ENCODE measurements at places on chromosomes 6 and 20.

GRCh38 chr6:44655412-44656342 lies 268.2 kb downstream of the CDC5L start:
- DNase-seq, result peak; percentile 74

- DNase-seq, result no peak
These were observed 560 bp downstream of the YTHDF1 start for GRCh38 chr20:63215101-63216040.

DNA sequence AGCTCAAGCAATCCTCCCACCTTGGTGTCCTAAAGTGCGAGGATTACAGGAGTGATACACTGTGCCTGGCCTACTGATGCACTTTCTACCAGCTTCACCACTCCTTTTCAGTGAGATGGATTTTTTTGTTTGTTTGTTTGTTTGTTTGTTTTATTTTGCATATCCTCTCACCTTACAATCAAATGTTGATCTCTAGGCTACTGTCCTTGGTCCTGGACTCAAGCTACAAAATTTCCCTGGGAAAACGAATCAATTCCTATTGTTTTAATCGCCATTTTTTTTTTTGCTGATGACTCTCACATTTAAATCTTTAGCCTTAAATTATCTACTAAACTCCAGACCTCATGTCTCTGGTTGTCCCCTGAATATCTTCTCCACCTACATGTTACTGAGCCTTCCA lies 3.5 kb upstream of the RIPPLY2 start:
- DNase-seq, result no peak

- DNase-seq, result no peak
These were observed 266.4 kb downstream of the CDH4 start for GRCh38 chr20:61518424-61518951.

- DNase-seq, result no peak
These were observed 1.8 kb upstream of the ITPR3 start for GRCh38 chr6:33619166-33619840.

- no peak for DNase-seq
These were observed 19.4 kb downstream of the RAMACL start for GRCh38 chr6:166567107-166567506.

DNA sequence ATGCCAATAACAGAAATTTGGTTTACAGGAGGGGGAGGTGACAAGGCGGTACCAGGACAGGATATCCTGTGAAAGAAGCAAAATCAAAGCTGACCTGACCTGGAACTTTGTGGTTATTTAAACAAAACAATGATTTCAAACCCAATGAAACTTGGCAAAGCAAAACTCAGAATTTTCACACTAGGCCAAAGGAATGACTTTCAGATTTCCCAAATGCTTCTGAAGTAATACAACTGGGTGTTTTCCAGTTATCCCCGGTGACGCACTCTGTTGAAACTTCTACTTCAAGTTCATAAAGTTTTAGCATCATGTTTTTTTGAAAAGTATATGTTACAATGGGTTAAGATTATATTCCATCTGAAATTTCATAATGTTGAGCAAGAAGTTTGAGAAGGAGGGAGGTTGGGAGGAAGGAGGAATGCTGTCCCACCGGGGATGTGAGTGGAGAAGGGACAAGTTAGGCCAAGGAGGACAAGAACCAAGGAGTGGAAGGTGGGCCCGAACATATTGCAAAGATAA lies 78.1 kb upstream of the TRAF3IP2 start:
- DNase-seq, result no peak

DNA sequence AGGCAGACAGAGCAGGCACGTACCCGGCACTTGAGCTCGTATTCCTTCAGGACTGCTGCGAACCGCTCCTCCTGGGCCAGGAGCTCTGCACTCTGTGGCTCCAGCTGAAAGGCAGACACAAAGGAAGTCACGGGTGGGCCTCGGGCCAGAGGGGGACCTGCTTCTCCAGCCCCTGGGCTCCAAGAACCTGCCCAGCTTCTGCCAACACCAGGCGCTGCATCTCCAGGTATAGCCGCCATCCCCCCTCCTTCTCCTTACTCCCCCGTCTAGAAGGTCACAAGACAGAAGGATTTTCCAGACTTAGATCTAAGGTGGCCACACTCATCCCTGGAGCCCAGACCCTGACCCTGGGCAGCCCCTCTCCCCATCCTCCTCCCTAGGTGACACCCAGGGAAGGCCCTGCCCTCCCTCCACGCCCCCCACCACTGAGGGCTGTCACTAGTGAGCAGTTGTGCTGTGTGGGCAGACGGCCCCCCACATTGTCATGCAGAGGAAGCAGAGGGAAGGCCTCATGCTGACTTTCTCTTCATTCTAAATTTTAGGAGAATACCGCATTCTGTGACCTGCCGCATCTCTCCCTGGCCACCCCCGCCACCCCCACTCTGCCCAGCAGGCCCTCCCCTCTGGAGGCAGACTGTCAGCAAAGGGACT lies 81.9 kb downstream of the GINS1 start:
- no peak for DNase-seq

GRCh38 chr20:21518292-21518991 lies 4.6 kb upstream of the NKX2-2 start:
- no peak for DNase-seq

- DNase-seq, result no peak
These were observed 13.4 kb downstream of the CASP8AP2 start for GRCh38 chr6:89843070-89843469.

DNA sequence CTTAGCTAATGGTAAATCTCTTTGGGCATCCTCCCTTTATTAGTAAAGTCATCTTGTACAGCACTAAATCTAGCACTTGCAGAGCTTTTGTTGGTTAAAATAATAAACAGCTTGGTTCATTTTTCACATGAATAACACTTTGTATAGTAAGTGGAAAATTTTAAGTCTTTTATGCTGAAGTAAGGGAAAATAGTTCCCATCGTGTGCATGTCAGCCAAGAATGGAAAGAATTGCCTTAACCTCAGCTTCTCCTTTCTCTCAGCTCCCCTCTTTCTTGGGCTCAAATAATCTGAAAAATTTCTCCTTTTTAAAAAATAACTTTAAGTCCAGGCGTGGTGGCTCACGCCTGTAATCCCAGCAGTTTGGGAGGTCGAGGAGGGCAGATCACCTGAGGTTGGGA lies 16.6 kb downstream of the SNRPC start:
- no peak for DNase-seq

DNA sequence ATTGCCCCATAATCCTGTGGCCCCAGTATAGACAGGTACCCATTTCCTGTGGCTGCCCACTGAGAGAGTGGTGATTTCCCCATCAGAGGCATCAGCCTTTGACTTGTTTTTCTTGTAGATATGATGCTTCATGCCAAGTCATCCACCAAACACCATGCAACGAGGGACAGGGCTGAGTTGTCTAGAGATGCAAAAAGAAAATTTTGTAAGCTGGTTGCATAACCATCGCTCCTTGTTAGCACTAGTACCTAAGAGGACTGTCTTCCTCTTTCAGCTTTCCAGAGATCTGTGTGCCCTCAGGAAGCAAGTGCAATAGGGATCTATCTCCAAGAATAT lies 166.8 kb downstream of the BCAS1 start:
- DNase-seq, result no peak

GRCh38 chr6:168828800-168829199 lies 387.8 kb downstream of the SMOC2 start:
- DNase-seq, result no peak

- no peak for DNase-seq
These were observed 5.9 kb downstream of the RBM38 start for GRCh38 chr20:57396984-57397692.

DNA sequence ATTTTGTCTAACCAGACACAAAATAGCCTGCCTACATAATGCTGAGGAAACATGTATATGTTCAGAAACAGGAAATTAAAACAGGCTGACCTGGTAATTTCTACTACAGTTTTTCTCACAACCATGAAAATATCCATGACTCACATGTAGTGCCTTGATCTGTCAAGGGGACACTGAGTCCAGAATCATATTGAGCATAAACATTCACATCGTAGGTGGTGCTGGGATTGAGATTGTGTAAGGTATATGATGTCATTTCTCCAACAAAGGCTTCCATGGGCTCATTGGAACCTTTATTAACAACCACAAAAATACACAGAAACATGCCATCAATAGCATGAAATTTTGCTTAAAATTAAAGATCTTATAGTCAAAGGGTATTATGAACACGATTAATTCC lies 80.9 kb downstream of the COL12A1 start:
- DNase-seq, result no peak

Measured in stimulated activated CD4-positive, alpha-beta T cell treated with anti-CD3 and anti-CD28 coated beads, Interleukin-1b, Interleukin-23, amount 100 ng/mL, for 24 hours (primary cell).